GM12865 (cell line): ENCODE measurements at places on chromosomes 4 and X.

DNA sequence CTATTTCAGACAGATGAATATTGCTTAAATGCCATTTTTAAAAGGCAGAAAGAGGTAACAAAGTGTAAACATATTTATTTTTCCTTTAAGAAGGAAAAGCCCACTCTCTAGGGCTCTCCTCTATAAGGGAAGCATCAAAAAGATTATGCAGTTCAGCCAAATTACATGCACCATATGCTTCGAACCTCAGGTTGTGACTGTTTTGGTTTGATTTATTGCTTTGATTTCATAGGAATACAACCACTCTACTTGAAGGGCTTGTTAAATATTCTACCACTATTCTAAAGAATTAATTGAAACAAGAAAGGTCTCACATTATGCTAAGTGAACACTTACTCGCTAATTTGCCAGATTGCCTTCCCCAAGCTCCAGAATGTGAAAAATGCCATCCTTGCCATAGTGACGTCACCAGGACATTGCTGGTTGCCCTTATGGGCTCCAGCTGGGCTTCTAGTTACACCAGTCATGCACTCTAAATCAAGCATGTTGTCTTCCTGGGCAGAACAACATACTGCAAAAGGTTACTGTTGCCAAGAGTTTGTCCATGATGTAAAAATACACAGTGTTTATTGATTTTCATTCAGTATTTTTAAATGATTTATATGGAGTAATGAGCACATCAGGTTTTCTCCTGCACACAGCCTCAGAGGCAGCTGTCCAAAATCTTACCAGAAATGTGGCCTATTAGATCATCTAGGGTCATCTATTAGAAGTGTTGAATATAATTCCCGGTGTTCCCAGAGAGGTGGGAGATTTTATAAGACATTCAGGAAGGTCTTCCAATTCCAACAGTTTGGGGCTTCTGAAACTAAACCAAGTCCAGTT lies 164.4 kb upstream of the RAPGEF2 start:
- no peak for DNase-seq

- no peak for DNase-seq
Measured at GRCh38 chr4:6991771-6992557, 51.2 kb upstream of the TADA2B start.

GRCh38 chr4:114040319-114041116 lies 61.1 kb upstream of the ARSJ start:
- DNase-seq, result peak; percentile 65

- no peak for DNase-seq
Measured at GRCh38 chr4:101807351-101807750, 16.8 kb downstream of the BANK1 start.

DNA sequence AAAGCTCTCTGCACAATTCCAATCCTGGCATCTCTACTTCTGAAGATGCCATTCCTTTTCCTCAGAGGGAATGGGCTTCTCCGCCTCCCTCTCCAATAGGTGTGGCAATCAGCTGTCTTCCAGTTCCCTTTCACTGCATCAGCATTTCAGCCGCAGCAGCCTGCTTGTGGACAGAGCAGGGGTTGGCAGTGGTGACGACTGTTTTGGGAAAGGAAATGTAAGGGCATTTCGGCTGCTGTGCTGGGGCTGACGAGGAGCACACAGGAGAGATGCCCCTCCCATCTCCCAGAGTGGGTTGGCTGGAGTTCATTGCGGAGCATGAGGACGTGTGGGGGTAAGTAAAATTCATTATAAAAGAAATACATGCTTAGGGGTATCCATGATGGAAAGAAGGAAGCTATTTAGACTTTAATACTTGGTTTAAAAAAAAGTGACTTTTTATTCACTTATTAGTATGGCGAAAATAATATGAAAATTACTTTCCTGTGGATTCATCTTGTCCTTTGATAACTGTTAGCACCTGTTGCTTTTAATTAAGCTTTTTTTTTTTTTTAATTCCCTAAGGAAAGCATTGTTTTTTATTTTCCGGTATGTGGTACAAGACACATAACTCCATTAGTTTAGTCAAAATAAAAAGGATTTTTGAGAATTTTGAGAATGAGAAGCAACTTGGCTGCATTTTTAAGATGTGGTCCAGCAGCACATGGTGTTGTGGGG lies at the start of gene LIMCH1:
LIMCH1 (plus strand) TSS at position 141 of the 717 bp plus-strand sequence. CDS start 67,839 bp downstream, outside the sequence.
- no peak for DNase-seq

- no peak for DNase-seq
Measured at GRCh38 chr4:81740487-81740886, 268.8 kb upstream of the RASGEF1B start.

DNA sequence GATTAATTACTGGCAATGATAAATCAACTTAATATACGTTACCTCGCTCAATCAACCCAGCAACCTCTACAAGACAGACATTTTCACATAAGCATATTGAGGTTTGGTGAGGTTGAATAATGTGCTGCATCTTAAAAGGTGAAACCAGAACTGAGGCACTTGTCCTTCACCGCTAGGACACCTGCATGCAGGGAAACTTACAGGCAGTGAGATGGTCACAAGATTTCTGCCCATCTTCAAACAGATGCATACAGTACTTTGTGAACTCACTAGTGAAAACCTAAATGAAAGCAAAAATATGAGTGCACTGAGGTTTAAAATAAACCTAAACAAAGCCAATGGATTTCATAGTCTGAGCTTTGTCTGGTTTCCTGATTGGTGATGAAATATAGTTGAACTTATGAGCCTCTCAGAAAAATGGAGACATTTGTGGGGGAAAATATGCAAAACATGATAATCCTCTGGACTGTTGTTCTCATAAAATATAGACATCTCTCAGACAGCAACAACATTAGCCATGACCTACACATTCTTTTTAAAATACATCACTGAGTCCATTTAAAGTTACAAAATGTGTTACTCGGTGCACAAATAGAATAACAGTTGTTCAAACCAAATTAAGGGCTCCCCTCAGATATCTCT lies 20.9 kb upstream of the PRSS12 start:
- DNase-seq, result peak; percentile 31

DNA sequence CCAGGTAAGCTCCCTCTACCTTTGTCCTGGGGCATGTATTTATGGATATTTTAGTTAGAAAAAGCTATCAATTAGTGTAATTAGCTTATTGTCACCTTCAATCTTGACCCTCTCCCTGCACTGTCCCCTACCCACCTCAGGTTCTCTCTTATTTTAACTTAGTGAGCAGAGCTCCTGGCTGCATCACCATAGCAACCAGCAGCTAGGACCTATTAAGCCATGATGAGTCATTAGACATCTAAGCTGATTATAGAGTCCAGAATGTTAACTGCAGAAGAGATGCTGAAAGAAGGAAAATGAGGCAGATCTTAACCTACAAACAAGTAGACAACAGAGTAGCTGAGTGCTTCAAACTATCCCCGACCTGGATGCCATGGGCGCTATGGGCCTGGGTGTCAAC lies 36.6 kb downstream of the MAGEE2 start:
- DNase-seq, result no peak

- DNase-seq, result no peak
Measured at GRCh38 chrX:152876931-152877840, 20.7 kb upstream of the ZNF185 start.

- DNase-seq, result no peak
Measured at GRCh38 chr4:31557437-31557836, 837.3 kb downstream of the PCDH7 start.

- DNase-seq, result no peak
Measured at GRCh38 chr4:7813674-7814073, 126.0 kb downstream of the AFAP1 start.

DNA sequence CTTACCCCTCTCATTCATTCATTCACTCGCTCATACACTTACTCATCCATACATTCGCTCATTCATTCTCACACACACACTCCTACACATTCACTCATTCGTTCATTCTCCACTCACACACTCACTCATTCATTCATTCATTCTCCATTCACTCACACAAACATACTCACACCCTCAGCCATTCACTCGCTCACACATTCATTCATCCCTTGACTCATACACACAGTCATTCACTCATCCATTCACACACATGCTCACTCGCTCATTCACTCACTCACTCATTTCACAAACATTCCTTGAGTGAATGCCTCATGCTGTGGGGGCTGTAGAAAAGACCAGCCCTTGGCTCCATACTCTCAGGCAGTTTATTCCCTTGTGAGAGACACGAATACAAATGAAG lies 151.1 kb upstream of the MAMLD1 start:
- DNase-seq, result no peak
